ENCODE measurements at places on chromosomes 16 and 17.

DNA sequence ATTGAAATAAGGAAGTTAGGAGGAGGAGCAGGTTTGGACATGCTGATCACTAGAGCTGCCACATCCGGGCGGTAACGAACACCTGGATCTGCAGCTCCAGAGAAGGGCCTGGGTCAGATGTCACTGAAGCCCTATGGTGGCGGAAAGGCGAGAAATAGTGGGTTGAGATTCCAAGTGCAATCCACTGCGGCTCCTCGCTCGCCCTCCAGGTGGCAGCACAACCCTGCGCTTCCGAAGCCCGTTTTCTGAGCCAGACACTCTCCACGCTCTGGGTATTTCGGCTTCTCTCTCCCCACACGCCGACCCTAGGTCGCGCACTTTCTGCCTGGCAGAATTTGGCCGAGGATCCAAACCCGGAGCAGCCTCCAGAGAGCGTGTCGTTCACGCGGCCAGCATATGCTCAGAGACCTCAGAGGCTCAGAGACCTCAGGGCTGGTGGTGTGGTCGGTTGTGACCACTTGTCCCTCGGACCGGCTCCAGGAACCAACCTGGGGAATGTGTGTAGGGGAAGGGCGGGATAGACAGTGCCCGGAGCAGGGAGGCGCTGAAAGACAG is 922 bp upstream of the SLC2A4 start:
- DNase-seq, result peak; percentile 98

DNA sequence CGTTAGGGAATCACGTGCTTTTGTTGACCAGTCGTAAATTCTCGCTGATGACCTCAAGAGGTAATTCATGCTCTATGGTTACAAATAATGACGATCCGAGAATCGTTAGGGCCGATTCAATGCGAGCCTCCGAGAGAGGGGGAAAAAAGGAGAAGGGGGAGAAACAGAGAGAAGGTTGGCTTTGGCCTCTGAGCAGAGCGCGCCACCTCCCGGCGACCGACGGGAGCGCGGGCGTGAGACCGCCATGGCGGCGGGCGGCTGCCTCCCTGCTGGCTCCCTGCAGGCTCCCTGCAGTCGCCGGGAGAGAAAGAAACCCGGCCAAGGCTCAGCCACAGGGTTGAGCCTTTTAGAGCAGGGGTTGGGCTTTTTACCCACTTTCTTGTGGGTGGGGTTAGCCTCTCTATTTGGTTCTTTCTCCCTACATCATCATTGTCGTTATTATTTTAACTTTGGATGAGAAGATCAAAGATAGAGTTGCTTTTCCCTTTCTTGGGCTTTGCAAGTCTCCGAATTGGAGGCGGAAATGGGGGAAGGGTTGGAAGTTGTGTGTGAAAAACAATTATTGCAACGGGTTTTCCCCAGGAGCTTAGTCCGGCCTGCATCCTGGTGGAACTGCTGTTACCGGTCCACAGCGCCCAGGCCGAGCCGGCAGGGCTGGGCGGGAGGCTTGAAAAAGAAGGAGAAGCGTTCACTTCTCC is 410 bp upstream of the HOXB5 start:
- peak; percentile 80 for DNase-seq

DNA sequence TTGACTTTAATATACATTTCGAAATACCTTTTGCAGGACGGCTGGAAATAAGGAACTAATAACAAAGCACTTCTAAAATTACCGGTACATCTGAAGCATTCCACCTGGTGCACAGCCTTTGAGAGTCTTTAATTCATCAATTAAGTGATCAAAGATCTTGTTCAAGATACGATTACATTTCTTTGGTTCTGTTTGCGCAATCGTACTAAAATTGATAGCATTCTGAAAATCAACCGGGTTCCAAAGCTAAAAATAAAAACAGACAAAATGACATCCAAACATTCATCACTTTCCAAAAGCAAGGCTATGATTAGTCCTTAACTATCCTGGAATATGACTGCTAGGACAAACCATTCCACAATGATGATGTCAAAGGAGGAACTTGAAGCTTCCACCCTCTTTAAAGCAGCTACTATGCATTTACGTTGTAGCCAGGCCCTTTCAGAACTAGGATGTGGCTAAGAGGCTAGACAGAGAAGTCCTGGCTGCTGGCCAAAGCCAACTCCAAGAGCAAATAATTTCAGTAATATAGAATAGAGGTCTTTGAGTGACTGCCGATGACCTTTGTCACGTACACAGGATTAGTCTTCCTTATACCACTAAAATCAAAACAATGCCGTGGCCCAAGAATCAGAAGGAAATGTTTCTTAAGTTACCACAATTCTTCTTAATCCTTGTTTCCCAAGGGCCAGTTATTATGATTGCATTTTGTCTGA is 299.8 kb upstream of the PSMD7 start:
- no peak for DNase-seq

GRCh38 chr17:1649844-1650501 is at the start of gene RILP:
Gene RILP, minus strand, starts transcription at chr17:1649866. Its CDS starts 62 bp downstream, at chr17:1649804.
- DNase-seq, result peak; percentile 59

- DNase-seq, result peak; percentile 26
Observed at GRCh38 chr17:76969598-76970172, 101.5 kb downstream of the MGAT5B start.

DNA sequence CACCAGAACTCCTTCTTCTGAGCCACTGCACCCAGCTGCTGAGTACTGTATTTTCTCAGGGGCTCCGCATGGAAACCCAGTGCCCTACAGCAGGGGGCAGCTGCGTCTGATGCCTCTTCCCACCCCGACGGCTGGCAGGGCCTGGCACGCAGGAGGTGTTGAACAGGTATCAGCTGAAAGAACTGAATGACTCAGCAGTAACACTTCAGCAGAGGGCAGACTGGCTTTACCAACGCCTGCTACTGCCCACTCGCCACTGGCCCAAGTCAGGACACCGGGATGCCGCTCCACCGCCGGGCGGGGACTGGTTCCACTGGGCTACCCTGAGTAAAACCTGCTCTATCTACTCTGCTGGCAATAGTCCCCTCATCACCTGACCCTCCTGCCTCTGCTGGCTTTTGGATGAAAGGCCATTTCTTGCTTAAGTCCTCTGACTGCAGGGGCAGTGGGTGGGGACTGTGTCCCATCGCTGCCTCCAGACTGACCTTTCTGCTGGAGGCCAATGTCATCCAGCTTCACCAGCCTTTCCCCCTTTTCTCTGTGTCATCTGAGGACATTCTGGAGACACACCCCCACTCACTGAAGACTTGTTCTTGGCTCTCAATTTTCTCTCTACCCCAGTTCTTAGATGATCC is 100.4 kb upstream of the FA2H start:
- DNase-seq, result no peak

DNA sequence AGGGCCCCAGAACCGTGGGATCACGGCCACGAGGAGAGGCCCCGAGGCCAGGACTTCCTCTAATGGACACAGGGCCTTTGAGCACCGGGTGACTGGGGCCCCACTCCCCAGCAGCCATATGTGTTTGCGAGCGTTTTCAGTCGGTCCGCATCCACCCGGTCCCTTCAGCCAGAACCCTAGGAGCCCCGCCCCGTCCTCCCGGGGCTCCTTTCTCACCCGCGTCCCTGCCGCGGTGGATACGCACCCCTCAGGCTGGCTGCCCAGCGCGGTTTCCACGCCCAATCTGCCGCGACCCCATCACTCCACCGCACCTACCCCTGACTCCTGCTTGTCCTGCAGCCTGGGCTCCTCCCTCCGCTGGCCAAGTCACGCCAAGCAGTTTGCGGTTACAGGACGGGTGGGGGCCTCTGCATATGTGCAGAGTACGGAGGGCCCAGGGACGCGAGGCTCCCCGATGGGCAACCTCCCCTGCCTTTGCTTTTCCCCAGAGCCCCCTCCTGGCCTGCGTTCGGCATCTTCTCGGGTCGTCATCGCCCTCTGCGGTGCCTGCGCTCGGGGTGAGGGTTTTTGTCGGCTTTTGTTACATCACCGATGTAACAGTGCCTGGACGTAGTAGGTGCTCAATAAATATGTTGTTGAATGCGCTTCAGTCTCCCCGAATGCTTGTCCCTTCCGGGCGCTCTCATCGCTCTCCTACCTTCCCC is 1.0 kb upstream of the TTYH2 start:
- no peak for DNase-seq

DNA sequence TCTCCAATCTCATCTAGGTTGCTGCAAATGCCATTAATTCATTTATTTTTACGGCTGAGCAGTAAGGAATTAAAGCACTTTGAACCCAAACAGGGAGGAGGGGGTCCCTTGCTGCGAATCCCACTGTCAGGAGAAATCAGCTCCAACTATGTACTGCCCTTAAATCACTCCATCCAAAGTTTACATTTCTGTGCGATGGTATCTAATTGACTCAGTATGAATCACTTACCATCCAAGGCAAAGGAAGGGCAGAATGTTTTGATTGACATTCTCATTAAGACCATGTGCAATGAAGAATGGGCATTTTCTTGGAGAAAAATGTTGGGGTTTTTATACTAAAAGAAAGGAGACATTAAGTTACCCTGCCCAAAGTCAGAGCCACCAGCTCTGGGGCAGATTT is 47.7 kb upstream of the XYLT1 start:
- DNase-seq, result no peak

- DNase-seq, result no peak
Observed at GRCh38 chr17:17042851-17043460, 699 bp downstream of the MPRIP start.

- DNase-seq, result no peak
Observed at GRCh38 chr16:22018559-22018958, 10.6 kb downstream of the MOSMO start.

GRCh38 chr17:40457964-40458791 is 14.9 kb downstream of the IGFBP4 start:
- peak; percentile 47 for DNase-seq

DNA sequence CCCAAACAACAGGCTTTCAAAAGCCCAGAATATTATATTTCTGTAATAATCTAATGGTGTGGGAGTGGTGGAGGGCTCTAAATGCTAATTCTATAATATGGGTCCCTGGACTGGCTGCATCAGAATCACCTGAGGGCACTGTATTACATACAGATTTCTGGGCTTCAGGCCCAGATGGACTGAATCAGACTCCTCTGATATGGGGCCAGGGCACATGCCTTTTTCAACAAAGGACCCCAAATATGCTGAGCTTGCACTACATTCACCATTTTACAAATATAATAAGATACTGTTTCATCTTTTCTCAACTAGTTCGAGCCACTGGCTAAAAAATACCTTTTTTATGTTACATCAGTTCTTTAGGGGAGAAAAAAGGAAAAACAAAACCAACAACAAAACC is 309.7 kb downstream of the MAP2K6 start:
- no peak for DNase-seq

DNA sequence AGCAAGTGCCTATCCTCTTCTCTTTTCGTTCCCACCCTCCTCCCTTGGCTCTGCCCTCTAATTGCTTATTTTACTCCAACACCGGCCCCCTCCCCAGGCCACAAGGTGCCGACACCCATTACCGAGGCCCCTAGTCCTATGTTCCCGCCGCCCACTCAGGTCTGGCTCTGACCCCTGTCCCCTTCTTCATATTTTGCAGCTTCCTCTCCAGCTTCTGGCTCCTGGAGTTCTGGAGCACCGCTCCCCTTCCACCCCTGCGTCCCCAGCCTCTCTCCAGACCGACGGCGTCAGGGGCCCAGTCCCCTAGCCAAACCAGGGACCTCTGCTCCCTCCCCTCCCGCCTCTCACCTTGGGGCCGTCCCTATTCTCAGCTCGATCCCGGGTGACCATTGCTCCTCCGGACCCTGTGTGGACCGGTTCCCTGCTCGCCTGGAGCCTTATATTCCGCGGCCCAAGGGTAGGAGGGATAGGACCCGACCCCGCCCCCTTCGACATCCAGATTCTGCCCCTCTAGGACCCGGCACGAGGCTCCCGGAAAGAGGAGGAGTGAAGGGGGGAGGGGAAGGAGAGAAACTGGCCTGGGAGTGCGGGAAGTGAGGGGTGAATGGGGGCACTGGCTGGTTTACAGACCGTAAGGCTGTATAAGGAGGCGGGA is at the start of gene HES7:
HES7 (minus strand) TSS at position 412 of the 655 bp plus-strand sequence; CDS start at position 390, 22 bp downstream.
- DNase-seq, result peak; percentile 42

- DNase-seq, result no peak
Observed at GRCh38 chr16:22117609-22118008, 25.3 kb downstream of the VWA3A start.

GRCh38 chr16:13883881-13884280 is 36.1 kb upstream of the ERCC4 start:
- no peak for DNase-seq

DNA sequence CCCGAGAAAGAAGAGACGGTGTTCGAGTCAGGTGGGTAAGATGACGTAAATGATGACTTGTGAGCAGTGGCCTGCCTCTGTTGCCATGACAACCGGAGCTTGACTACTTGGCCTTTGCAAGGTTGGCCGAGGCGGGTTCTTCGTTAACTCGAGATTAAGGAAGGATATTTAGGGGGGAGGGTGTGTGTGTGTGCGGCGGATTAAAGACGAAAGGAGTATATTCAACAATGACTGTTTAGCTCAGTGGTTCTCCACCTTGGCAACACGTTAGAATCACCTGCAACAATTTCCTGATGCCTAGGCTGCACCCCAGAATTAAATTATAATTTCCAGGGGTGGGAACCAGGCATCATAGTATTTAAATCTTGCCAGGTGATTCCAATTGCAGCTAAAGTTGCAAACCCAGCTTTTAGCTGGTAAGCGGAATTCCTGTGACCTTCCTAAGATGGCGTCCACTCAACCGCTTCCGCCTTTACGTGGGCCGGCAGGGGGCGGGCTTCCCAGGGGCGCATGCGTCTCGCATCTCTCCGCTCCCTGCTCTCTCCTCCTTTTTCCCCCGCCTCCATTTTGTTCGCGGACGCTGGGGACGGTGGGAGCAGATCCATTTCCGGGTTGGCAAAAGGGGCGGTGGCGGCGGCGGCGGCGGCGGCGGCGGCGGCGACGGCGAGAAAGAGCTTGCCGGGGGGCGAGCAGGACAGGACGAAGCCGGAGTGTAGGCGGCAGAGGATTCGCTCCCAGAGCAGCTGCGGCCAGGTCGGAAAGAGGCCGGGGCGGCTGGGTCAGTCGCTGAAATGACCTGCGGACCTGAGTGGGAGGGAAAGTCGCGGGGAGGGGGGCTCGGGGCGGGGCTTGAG is at the start of gene WIPF2:
WIPF2 (plus strand) TSS at position 565 of the 854 bp plus-strand sequence. CDS start 37,156 bp downstream, outside the sequence.
- DNase-seq, result peak; percentile 98

DNA sequence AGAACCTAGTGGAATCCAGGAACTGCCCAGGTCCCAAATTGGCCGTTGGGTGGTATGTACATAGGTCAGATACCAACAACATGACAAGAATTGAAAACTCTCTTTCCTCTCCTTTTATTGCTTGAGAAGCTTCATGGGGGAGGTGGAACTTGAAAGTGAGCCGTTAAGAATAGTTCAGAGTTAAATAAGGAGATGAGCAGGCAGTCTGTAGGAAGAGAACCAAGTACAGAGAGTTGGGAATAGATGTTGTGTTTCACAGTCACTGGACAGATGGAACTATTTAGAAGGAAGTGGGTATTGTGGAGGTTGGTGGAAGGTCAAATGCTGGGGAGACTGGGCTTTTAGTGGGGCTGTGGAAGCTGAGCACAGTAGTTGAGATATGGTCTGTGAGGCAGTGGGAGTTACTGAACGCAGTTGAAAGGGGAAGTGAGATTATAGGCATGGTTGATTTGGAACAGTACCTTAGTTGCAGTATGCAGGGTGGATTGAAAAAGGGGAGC is 26.4 kb downstream of the ARHGAP44 start:
- DNase-seq, result no peak

- DNase-seq, result peak; percentile 31
Observed at GRCh38 chr16:1470481-1471251, 4.2 kb downstream of the CLCN7 start.

- no peak for DNase-seq
Observed at GRCh38 chr17:76567634-76568432, 17.8 kb downstream of the ST6GALNAC2 start.
